ENCODE measurements at places on chromosomes 4 and X. TPM values are rescaled to one million over a fixed set of nuclear protein-coding genes. Genes with fewer than 3 reads are reported as not detected.

The TRO gene
- 0.65 TPM for total RNA-seq

The NAT8L gene
- total RNA-seq = 13.5 TPM

The CT55 gene
- not detected for total RNA-seq

The ARL13A gene
- total RNA-seq = 0.13 TPM

The GPR143 gene
- 0.21 TPM for total RNA-seq

The FAM53A gene
- total RNA-seq = 1.00 TPM

The CSAG1 gene
- 0.24 TPM for total RNA-seq

The BEND4 gene
- 0.01 TPM for total RNA-seq

The AMOT gene
- 0.02 TPM for total RNA-seq

The AP1S2 gene
- total RNA-seq = 16.7 TPM

The MAP7D3 gene
- total RNA-seq = 12.4 TPM

The MTTP gene
- total RNA-seq = not detected

The CXCR3 gene
- 0.07 TPM for total RNA-seq

The GAGE1 gene
- not detected for total RNA-seq

The HTN1 gene
- not detected for total RNA-seq

The ETDA gene
- total RNA-seq = not detected

The GAGE12F gene
- total RNA-seq = not detected

Data from A549 treated with AZD2906 at 1 μM for 4 hours (cell line).